Fibroblast of skin of abdomen (primary cell): ENCODE measurements at places on chromosomes 1 and 21.

DNA sequence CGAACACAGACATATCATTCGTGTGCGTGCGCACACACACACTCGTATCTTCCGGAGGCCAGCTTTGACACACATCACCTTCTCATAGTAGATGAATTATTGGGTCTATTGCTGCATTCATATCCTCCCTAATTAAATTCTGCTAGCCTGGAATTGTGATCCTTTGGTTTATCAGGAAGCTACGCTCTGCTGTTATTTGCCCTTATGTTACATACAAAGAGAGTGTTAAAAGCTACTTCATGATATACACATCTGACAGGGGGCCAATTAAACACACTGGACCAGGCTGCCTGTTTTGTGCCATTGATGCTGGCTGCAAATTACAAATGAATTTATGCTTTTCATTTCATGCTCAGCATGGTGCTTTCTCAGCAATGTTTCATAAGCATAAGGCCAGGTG is 252.0 kb downstream of the RHOU start:
- DNase-seq = no peak

- peak; percentile 24 for DNase-seq
Observed at GRCh38 chr1:114352797-114353196, 158.2 kb downstream of the TRIM33 start.

DNA sequence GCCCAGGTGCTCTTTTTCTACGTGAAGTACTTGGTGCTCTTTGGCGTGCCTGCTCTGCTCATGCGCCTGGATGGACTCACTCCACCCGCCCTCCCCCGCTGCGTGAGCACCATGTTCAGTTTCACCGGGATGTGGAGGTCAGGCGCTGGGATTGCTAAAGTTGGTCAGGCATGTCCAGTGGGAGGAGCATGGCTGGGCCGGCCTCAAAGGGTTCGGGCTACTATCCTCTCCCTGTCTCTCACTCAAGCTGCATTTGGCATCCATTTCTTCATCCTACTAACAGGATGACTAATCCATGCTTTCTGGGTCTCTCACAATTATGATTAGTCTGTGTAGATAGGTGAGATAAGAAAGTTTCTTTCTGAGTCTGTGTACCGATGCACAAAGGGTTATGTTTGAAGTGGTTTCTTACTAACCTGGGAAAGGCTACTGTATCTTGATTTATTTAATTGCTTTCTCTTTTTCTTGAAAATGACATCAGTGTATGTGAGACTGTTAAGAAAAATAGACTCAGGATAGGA is 135.9 kb downstream of the HHAT start:
- DNase-seq = peak; percentile 36

DNA sequence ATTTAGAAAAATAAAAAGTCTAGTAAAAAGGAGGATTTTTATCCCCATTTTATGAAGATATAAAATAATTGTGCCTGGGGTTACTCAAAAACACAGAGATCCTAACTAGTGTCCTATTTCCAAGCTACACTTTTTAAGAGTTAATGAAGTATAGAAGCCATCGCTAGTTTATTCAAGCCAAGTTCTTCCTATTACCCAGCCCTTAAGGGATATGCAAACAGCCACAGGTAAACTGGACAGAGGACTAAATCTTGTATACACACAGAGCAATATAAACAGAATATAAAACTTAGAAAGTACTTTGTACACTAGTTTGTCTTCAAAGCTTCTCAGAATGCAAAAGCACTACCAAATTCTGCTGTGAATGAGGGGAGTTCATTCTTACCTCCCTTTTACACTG is 111.1 kb downstream of the RERE start:
- DNase-seq = no peak

GRCh38 chr21:45999581-46000181 is 18.1 kb downstream of the COL6A1 start:
- no peak for DNase-seq
